ENCODE measurements at places on chromosomes 2 and 18.

- no peak for DNase-seq
Measured at GRCh38 chr2:81195017-81195773, 890.6 kb upstream of the LRRTM1 start.

DNA sequence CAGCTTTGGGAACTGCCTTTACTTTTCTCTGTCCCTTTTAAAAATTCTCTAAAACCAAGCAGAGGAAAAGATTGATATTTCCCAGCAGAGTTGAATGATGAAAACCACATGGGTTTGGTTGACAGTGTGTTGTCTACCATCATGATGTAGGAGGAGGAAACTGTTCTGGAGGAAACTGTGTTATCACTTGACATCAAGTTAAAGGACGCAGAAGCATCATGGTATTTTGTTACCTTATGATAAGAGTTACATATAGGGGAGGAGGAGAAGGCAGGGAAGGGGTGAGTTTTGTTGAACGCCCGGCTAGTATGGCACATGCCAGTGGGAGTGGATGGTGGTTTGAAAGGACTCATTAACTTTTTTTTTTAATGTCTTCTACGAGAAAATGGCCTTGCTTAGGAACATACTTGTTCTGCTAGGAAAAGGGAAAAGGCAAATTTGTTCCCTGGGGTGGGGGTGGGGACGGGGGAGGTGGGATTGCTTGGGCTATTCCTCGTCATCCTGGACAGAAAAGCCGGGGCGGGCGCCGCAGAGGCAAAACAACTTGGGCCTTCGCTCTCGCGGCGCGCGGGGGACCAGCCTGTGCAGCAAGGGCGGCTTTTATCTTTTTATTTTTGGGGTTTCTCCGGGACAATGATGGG is 766 bp downstream of the TMEM17 start:
- no peak for DNase-seq

DNA sequence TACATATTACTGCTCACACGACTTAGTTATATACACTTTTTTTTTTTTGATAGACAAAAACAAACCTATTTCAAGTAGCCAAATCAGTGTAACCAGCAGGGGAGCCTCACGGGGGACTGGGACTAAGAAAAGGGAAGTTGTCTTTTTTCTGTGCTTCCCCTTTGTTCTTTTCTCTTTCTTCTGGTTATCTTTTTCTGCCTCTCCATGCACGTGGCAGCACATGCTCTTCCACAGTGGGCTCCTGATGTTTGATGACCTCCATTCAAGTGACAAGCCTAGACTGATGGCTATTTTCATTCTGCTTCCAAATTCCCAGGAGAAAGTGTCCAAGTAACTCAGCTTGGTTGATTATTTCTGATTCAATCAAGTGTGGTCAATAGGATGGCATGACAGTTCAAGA is 98.2 kb upstream of the STK39 start:
- DNase-seq, result no peak

GRCh38 chr18:54360406-54360805 is 2.7 kb downstream of the C18orf54 start:
- DNase-seq, result no peak

- DNase-seq, result no peak
Measured at GRCh38 chr2:226578879-226579278, 220.7 kb downstream of the IRS1 start.

DNA sequence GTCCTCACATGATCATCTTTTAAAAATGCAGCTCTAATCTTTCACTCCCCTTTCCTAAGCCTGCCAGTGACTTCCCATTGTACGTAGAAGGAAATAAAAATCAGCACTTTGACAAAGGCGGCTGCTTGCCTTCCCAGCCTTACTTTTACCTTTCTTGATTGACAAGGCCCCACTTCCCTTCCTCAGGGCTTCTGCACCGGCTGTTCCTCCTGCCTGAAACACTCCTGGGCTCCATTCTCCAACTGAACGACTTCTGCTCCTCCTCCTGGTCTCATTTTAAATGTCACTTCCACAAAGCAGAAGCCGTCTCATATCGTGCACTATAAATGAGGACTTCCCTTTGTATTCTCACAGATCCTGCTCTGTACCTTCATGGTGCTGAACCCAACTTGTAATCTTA is 56.1 kb downstream of the OSBPL6 start:
- DNase-seq, result no peak

GRCh38 chr2:238346544-238346943 is 26.2 kb downstream of the TRAF3IP1 start:
- DNase-seq, result no peak

- DNase-seq, result no peak
Measured at GRCh38 chr2:156472686-156473085, 36.5 kb downstream of the GPD2 start.

DNA sequence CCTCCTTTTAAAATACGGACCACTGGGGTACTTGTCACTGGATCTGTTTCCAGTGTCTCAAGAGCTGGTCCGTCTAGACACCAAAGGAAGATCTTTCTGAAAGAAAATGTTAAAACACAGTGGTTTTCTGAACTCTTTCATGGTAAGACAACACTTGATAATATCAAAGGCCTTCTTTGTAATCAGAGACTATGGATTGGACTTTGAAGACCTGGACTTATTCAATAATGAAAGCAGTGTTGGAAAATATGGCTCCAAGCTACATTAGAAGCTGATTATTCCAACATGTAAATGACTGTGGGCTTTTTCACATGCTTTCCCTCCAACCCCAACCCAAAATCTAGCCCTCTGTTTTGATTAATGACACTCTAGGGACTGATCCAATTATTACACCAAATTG is 329.4 kb upstream of the LYPD1 start:
- no peak for DNase-seq

GRCh38 chr2:3571284-3571683 is 3.8 kb upstream of the RPS7 start:
- DNase-seq, result no peak

- DNase-seq, result no peak
Measured at GRCh38 chr2:58081000-58081399, 34.4 kb downstream of the VRK2 start.

- no peak for DNase-seq
Measured at GRCh38 chr2:235394278-235394828, 99.5 kb upstream of the AGAP1 start.

DNA sequence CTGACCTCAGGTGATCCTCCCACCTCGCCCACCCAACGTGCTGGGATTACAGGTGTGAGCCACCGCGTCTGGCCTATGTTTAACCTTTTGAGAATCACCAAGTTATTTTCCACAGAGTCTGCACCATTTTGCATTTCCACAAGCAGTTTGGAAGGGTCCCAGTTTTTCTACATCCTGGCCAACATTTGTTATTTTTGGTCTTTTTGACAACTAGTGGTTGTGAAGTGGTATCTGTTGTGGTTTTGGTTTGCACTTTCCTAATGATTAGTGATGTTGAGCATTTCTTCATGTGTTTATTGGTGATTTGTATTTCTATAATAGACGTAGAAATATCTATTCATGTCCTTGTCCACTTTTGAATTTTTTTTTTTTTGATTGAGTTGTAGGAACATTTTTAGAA is 67.9 kb downstream of the BIRC6 start:
- DNase-seq, result no peak

DNA sequence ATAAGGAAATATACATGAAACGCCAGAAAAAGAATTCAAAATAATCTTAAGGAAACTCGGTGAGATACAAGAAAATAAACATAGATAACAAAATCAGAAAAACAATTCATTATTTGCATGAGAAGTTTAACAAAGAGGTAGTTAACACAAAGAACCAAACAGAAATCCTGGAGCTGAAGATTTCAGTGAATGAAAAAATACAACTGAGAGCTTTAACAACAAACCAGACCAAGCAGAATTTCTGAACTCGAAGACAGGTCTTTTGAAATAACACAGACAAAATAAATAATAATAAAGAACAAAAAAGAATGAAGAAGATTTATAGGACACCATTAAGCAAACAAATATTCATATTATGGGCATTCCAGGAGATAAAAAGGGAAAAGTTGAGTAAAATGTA is 204.7 kb downstream of the ATAD2B start:
- DNase-seq, result no peak

GRCh38 chr2:23221236-23221635 is 163.7 kb upstream of the KLHL29 start:
- no peak for DNase-seq

GRCh38 chr2:102662833-102663232 is 43.5 kb downstream of the SLC9A2 start:
- no peak for DNase-seq

DNA sequence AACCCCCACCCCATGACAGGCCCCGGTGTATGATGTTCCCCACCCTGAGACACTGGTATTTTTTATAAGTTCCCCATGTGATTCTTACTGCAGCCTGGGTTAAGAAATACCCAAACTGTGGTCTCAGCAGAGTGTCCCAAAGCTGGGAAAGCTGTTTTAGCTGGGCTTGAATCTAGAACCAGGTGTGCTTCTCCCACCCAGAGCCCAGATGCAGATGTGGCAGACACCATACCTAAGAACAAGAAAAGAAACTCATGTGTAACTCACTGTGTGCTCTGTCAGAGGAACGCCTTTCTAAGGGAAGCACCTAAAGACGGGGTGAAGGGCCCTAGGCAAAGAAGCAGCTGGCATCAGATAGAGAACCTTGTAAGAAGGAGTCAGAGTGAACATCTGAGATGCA is 23.9 kb downstream of the DOK1 start:
- no peak for DNase-seq

DNA sequence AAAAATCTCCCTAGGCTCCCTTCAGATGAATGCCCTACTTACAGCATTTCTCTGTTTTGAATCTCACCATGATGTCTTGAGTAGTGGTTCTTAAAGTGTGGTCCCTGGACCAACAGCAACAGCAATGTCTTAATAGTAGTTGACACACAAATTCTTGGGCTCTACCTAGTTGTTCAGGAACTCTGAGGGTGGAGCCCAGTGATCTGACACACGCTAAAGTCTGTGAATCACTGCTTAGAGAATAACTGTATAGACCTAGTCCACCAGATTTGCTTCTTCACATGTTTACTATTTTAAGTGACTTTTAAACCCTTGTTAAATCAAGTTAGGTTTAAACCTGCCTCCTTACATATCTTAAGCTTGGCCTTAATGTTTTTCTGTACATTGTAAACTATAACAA is 47.6 kb upstream of the ARHGAP15 start:
- no peak for DNase-seq
